NCI-H1930 (cell line): ENCODE measurements at places on chromosomes 5 and 9.

DNA sequence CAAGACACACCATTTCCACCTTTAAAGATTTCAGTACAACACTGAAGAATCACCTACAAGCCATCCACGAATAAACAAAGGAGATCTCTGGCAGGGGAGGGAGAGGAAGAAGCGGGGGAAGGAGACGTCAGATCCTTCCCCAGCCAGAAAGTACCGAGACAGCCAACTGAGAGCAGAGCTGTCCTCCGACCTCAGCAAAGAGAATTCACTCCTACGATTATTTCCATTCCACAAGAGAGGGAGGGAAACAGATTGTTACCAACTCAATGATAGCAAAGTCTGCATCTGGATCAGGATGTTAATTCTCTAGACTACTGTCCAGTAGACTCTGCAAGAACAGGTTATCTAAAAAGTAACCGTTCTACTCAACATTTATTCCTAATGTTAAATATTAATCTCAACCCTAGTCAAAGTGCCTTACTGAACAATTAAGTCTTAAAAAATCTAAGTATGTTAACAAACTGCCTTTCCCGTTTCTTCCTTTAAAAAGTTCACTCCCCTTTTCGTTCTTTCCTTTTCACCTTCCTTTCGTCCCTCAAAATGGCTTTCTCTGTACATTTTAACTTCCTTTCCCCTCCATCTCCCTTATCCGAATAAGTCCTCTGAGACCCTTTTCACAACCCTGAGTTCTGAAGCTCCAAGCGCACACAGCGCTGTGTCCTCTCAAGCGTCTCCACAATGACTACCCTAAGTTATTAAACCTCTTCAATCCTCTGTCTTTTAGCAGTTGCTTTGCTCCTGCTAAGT lies 1.4 kb downstream of the CHD1 start:
- no peak for DNase-seq

- DNase-seq = no peak
Measured at GRCh38 chr5:157744051-157745011, 819 bp downstream of the LSM11 start.

DNA sequence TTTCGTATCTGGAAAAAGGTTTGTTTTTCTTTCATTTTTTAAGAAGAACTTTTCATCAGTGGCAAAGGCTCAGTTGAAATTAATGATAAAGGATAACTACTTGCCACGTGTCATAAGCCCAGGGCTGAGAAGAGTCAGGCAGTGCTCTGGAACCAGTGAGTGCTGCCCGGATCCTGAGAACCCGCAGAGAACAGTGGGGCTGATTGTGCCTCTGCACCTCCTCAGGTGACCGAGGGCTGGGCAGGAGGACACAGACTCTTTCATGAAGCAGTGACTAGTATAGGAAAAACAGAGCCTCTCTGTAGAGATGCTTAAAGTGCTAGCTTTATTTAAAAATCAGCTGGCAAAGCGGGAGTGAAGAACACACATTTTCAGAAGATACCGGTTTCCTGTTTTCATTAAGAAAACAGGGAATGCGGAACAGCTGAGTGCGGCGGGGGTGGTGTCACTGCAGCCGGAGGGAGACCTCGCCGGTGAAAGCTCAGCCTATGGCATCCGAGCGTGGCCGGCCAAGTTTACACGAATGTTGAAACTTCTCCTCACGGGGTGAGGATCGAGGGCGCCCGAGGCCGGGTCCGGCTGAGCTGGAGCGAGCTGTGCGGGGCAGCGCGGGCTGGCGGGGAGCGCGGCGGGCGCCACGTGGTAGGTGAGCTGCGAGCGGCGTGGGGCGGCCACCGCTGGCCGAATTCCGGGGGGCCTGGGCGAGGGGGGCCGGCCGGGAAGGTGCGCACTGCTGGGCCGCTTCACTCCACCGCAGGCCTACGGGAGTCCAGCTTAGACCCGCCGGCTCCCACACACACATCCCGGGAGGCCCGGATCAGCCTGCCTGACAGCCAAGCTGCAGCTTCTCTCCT lies 134.7 kb upstream of the DMRT1 start:
- no peak for DNase-seq

DNA sequence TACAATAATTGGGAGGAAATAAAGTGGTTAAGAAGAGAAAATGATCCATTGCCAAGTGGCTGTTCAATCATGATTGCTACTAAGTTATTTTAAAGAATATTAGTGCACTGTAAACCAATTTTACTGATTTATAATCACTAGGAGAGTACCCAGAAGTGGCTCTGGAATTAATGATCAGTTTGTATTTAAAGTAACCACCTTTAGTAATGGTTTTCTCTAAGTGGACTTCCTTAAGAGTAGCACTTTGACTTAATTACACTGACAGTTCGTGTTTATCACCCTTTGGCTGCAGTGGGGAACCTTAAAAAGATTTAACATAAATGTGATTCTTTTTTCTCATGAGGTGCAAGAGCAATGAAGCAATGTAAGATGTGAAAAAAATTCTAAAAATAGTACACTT lies 310.8 kb downstream of the CDH12 start:
- peak; percentile 55 for DNase-seq

GRCh38 chr5:35227720-35228119 lies 2.6 kb downstream of the PRLR start:
- no peak for DNase-seq

- no peak for DNase-seq
Measured at GRCh38 chr5:125394661-125395280, 648.3 kb upstream of the ZNF608 start.

DNA sequence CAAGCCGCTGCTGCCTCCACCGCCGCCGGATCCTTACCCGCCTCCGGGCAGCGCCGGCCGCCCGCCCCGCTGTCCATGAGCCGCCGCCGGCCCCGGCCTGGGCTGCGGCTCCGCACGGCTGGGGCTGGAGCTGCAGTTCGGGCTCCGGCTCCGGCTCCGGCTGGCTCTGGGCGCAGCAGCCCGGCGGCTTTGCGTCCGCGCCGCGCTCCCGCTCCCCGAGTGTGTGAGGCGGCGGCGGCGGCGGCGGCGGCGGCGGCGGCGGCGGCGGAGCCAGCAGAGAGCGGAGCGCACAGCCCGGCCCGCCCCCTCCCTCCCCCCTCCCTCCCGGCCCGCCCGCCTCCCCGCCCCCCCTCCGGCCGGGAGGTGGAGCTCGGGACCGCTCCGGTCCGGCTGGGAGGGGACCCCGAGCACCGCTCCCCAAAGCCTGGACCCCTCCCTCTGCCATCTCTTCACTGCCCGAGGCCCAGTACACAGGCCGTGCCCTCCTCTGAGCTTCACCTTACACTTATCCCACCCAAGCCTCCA lies at the start of gene PCDH1:
PCDH1 (minus strand) TSS at position 225 of the 525 bp plus-strand sequence; CDS start at position 77, 148 bp downstream.
- no peak for DNase-seq

GRCh38 chr9:100457517-100457916 lies 15.4 kb upstream of the TMEFF1 start:
- no peak for DNase-seq

DNA sequence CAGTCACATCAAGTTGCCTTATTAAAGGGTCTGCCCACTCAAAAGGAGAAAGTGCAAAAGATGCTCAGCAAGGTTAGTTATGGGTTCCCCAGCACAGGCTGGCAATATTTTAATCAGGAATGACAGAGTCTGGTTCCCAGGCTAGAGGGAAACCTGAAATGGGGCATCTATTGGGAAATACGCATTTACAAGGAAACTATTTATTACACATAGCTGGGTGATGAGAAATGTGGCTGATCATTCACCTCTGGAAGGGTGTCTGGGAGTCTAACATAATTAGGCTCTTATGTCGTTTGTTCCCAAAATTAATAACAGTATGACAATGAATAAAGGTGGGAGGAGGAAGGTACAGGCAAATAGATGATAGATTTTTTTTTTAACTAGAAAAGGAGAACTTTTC lies 314.7 kb downstream of the ENC1 start:
- no peak for DNase-seq

DNA sequence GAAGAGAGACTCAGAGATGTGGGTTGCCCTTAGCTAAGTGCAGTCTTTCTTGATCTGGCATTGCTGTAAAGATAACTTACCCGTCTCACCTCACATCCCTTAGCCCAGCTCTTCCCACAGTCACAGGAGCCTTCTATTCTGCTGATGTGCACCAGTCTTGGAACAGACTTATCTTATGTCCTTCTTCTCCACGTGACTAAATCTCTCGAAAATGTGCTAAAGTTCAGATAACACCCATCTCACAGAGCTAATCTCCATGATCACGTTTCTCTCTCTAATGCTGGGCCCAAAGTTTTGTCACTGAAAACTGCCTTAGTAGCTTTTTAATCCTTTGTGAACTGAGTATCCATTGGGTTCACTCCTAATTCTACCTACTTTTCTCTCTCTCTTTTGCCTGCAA lies 16.7 kb downstream of the SLC36A1 start:
- DNase-seq = no peak

DNA sequence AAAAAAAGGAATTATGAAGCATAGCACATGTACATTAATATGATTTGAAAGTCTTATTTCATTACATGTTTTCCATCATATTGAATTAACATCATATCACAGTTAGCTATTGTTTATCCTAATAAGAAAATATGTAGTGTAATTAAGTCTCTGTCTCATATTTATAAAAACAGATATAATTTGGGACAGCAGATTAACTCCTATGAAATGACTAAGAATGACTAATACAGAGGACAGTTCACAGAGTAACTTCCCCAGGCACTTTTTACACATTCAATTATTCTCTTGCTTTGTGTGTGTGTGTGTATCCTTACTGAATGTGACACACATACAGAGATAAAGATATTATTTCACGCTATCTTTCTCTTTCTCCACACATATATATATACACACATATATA lies 2400.9 kb upstream of the C9orf72 start:
- DNase-seq = no peak

GRCh38 chr5:79727451-79728355 lies 38.1 kb downstream of the CMYA5 start:
- DNase-seq = no peak

GRCh38 chr5:6469836-6470235 lies 21.2 kb downstream of the UBE2QL1 start:
- no peak for DNase-seq

- no peak for DNase-seq
Measured at GRCh38 chr5:173204185-173204979, 30.6 kb downstream of the NKX2-5 start.

- no peak for DNase-seq
Measured at GRCh38 chr9:6471231-6471850, 58.3 kb downstream of the UHRF2 start.

GRCh38 chr9:100427366-100428263 lies 672 bp downstream of the MSANTD3 start:
- peak; percentile 9 for DNase-seq

DNA sequence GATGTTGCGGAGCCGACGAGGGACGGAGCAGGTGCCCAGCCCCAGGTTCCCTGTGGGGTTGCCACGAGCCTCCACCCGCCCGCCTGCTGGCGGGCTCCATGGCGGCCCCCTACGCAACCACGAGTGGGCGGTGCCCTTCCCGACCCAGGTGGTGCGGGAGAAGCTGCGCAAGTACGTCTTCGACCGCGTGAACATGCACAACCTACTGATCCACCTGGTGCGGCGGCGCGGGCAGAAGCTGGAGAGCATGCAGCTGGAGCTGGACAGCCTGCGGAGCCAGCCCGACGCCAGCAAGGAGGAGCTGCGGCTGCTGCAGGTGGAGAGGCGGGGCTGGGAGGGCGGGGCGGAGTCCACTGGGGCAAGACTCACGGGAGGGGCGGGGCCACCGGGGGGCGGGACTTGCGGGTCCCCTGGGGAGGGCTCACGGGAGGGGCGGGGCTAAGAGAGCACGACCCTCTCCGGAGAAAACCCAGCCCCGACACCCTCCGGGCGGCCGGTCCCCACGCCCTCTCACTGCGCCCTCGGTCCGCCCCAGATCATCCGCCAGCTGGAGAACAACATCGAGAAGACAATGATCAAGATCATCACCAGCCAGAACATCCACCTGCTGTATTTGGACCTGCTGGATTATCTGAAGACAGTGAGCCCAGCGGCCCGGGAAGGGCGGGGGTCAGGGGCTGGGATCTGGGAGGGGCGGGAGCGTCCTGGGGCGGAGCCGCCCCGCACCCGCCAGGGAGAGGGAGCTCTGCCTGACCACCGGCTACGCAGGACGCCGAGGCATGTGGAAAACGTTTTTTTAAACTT lies 3.9 kb downstream of the CCDC183 start:
- DNase-seq = peak; percentile 70

GRCh38 chr9:87883274-87883673 lies 597 bp downstream of the SPATA31E1 start:
- no peak for DNase-seq

DNA sequence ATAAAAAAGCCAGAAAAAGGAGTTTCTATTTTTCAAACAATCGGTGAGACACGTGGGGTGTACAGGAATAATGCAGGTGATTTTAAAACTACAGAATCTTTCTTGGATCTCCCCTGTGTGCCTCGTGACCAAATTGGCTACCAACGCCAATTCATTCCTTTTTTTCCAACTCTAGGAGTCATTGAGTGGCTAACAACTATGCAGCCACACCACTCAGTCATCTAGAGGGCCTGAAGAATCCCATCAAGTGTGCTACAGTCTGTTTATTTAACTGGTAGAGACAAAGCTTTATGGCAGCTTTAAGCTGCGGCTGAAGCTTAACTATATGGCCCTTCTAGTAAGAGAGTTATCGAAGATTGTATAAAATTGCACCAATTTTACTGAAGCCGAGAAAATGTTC lies 113.1 kb upstream of the NIPBL start:
- DNase-seq = no peak

DNA sequence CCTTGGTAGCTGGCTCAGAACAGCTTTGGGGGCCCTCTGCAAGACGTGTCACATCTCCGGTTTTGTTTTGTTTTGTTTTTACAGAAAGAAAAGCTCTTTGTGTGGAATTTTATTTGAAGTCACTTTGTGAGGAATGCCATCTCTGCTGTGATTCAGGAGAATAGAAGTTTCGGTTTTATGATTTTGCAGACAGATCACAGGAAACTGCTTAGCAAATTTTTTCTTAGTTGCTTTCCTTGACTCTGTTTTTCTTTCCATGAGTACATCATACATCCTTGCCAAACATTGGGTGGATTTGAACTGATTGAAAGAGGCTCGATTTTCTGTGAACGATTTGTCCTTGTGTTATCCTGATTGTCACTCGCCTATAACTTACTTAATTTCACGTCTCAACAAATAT lies 5.1 kb downstream of the SEMA5A start:
- no peak for DNase-seq

- DNase-seq = no peak
Measured at GRCh38 chr5:31329715-31330114, 136.2 kb downstream of the CDH6 start.

GRCh38 chr9:126611193-126611591 lies 2.5 kb upstream of the LMX1B start:
- DNase-seq = no peak

DNA sequence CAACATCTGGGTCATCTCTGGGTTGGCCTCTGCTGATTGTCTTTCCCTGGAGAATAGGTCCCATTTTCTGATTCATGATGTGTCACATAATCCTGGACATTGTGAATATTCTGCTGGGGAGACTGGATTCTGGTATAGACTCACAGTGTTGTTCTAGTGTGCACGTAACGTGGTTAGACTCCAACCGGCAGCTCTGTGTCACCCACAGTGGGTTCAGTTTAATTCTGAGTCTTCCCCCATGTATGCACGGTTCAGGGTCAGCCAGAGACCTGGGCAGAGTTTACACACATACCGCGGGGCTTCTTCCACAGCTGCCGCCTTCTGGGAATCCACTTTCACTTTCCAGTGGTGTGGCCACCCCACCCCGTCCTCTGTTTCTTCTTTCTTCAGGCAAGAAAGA lies 38.0 kb upstream of the LRRC14B start:
- DNase-seq = no peak

GRCh38 chr5:103617913-103618312 lies 55.3 kb upstream of the NUDT12 start:
- DNase-seq = no peak

GRCh38 chr9:21812946-21813568 lies 10.6 kb downstream of the MTAP start:
- peak; percentile 62 for DNase-seq

GRCh38 chr9:110025551-110026170 lies 182.3 kb downstream of the C9orf152 start:
- no peak for DNase-seq

GRCh38 chr9:23682891-23683431 lies 143.1 kb downstream of the ELAVL2 start:
- peak; percentile 57 for DNase-seq
